Right lung (tissue), 10 donors: ENCODE measurements at places on chromosomes 6 and 20. TPM values are rescaled to one million over a fixed set of nuclear protein-coding genes. Genes with fewer than 3 reads are reported as not detected.

The TMEM170B gene
- polyA plus RNA-seq: 6.3 TPM

DNA sequence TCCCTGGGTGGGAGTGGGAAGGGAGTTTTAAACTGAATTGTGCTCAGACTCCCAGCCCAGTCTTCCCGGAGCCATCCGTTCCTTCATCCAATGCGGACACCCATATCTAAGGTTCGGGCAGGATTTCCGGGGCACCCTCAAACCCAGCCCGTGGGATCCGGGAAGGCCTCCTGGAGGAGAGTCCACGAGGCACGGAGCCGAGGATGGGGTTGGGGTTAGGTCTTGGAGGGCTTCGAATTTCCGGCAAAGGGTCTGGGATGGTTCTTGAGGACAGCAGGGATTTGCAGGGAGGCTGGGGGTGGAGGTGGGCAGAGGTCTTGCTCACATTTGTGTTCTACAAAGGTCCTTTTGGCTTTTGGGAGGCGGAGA, 49.5 kb upstream of the SLC32A1 start:
- no peak for DNase-seq

DNA sequence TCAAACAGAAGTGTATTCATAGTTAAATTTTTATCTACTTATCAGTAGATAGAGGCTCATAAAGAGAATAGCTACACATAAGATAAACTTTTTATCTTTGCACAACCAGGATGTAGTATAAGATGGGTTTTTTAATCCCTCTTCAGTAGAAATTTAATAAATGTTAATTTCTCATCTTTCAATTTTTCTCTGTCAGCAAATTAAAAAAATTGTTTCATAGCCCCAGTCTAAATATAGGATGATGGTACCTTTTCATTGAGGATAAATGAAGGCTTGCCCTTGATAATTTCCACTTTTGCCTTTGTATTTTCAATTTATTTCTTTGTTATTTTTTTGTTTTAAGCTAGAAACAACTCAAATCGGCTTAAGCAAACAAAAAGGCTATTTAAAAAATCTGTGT, 251.2 kb upstream of the NOX3 start:
- no peak for DNase-seq

DNA sequence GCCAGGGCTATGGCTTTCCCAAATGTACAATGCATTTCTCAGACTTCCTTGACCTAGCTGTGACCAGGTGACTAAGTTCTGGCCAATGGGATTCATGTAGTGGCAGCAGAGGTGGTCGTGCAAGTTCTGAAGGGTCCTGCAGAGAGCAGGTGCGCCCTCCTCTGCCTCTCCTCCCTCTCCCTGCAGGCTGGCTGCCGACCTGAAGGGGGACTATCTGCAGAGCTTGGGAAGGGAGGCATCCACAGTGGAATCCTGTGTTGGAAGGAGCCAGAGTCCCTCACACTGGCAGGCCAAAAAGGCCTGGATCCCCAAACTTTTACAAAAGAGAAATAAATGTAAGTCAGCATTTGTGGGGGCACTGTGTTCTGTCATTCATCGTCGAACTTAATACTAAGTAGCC, 66.6 kb downstream of the CDH26 start:
- no peak for DNase-seq

- DNase-seq: peak; percentile 33
Measured at GRCh38 chr6:117906958-117907600, at the start of gene SLC35F1. Gene SLC35F1 (plus strand): TSS chr6:117907264.

The POU5F1 gene
- polyA plus RNA-seq: 0.91 TPM

The RIPOR2 gene
- 5.8 TPM for polyA plus RNA-seq

The TFEB gene
- polyA plus RNA-seq: 5.7 TPM

GRCh38 chr20:4637081-4637797, 84.5 kb upstream of the PRND start:
- DNase-seq: no peak

The SNX21 gene
- polyA plus RNA-seq: 22.5 TPM

- DNase-seq: peak; percentile 49
Measured at GRCh38 chr6:127022302-127022701, 96.2 kb upstream of the RSPO3 start.

DNA sequence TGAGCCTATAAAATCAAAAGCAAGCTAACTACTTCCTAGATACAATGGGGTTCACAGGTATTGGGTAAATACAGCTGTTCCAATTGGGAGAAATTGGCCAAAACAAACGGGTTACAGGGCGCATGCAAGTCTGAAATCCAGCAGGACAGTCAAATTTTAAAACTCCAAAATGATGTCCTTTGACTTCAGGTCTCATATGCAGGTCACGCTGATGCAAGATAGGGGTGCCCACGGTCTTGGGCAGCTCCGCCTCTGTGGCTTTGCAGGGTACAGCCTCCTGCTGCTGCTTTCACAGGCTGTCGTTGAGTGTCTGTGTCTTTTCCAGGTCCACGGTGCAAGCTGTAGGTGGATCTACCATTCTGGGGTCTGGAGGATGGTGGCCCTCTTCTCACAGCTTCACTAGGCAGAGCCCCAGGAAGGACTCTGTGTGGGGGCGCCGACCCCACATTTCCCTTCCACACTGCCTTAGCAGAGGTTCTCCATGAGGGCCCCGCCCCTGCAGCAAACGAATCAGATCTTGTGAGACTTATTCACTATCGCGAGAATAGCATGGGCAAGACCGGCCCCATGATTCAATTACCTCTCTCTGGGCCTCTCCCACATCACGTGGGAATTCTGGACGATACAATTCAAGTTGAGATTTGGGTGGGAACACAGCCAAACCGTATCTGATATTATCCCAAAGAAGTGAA, 11.9 kb upstream of the SMIM29 start:
- DNase-seq: no peak

The IL20RA gene
- polyA plus RNA-seq: 2.5 TPM

GRCh38 chr6:157941101-157941863, 40.4 kb upstream of the SYNJ2 start:
- DNase-seq: no peak

DNA sequence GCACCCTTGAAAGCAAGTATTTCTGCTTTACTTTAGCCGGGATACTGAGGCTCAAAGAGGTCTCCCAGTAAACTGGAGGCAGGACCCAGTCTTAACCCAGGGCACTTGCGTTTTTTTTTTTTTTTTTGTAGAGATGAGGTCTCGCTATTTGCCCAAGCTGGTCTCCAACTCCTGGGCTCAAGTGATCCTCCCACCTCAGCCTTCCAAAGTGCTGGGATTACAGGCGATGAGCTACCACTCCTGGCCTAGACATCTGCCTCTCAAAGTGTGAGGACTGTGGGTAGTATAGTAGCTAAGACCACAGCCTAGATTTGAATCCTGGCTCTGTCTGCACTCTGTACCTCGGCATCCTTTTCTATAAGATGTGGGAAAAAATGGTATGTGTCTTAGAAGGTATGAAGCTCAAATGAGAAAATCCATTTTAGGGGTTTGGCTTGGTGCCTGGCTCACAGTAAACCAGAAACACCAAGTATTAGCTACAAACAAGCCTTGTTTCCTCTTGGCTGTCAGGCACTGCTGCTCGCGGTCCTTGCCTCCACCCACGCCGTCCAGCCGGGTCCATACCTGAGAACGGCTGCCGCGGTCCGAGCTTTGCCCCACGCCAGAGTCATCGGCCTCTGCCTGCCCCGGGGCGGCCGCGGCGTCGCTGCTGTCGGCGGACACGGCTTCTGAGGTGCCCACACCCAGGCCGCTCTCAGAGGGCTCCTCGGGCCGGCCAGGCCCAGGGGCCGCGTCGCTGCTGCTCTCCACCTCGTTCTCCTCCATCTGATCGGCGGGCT, 1.2 kb downstream of the ZNF335 start:
- DNase-seq: no peak

The GSTA2 gene
- 0.22 TPM for polyA plus RNA-seq

- no peak for DNase-seq
Measured at GRCh38 chr6:18680842-18681241, 293.7 kb downstream of the RNF144B start.

DNA sequence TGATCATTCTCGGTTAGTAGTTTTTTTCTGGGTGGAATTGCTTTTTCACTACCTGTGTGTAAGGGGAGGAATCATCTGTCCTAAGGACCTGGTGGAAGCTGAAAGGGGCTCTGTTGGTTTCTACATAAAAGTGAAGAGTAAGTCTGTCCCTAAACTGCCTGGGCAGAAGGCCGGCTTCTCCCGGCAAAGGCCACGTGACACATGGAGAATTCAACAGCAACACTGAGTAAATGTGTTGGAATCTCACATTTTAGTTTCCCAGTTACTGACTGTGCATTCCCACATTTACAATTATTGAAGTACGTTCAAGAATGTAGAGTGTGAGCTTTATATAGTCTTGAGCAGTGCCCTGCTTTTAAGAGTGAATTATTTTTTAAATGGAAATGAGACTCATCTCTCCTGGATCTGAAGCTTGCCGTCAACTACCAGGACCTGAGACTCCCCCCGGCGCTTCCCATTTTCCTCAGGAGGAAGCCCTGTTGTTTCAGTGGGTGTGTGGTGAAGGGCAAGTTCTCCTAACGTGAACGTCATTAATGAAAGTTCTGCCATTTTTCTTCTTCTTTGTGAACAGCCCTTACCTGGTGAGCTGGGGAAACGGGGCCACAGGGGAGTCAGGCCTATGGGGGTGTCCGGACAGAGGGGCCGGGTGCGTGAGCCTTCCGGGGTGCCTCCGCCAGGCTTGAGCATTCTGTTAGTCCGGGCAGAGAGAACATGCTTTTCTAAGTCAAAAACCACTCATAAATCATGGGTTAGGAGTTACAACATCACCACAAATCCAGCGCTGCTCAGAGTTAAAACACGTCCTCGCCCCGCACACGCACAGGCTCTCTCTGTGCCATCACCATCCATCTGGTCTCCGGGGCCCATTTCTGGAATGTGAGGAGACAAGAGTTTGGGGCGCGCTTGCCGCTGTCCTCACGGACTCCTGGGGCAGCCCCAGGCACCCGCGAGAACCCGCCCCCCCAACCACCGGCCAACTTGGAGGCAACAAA, 56.6 kb upstream of the SMOC2 start:
- no peak for DNase-seq

DNA sequence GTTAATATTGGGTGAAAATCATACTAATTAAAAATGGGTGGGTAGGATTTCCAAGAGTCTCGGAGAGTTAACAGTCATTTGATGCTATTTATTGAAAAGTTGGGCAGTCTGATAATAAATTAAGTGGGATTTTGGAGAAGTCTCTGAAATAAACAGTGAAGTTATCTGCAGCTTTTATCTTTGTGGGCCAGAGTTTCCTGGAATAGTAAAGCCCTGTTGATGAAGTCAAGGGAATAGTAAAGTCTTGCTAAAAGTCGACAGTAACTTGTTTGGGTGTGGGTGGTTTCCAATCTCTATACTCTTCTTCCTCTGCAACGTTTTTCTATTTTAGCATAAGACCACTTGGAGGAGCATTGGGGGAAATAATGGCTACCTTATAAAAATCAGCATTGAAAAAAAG, 493.6 kb downstream of the EPM2A start:
- no peak for DNase-seq

The LST1 gene
- polyA plus RNA-seq: 7.1 TPM

The CCM2L gene
- polyA plus RNA-seq: 16.7 TPM

The PAK5 gene
- polyA plus RNA-seq: 0.18 TPM

The FERMT1 gene
- 2.8 TPM for polyA plus RNA-seq

- no peak for DNase-seq
Measured at GRCh38 chr20:2137552-2138201, 36.0 kb downstream of the STK35 start.

GRCh38 chr20:18224968-18225568, 63.3 kb upstream of the ZNF133 start:
- peak; percentile 14 for DNase-seq

DNA sequence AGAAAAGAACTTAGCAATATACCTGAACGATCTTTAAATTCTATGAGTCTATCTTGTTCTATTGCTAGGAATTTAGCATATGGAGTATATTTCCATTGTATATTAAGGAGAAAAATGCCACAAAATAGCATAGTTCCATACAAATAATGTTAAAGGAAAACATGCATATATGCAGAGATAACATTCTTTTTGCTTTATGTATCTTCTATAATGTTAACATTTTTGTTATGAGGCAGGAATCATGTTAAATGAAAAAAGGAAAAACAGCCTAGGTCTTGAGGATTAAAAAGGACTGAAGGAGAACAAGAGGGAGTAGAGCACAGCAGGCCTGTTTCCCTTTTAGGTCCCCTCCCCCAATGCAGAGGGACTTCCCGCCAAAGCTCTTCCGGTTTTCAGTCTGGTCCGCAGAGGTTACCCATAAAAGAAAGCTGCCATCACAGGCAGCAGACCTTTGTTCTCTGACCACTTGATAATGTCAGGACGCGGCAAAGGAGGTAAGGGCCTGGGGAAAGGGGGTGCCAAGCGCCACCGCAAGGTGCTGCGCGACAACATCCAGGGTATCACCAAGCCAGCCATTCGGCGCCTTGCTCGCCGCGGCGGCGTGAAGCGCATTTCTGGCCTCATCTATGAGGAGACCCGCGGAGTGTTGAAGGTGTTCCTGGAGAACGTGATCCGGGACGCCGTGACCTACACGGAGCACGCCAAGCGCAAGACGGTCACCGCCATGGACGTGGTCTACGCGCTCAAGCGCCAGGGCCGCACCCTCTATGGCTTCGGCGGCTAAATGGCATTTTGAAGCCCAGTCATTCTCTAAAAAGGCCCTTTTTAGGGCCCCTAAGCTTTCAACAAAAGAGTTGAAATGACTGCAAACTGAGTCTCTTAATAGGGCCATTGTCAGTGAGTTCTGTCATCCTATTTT, 108.4 kb upstream of the PRSS16 start:
- peak; percentile 79 for DNase-seq

GRCh38 chr6:73704798-73705197, 8.8 kb downstream of the CD109 start:
- no peak for DNase-seq

- no peak for DNase-seq
Measured at GRCh38 chr6:156009656-156010055, 554.0 kb upstream of the NOX3 start.

The CST2 gene
- not detected for polyA plus RNA-seq

- DNase-seq: no peak
Measured at GRCh38 chr20:59932616-59933295, 681 bp downstream of the SYCP2 start.

- no peak for DNase-seq
Measured at GRCh38 chr6:106872049-106872448, 102.5 kb downstream of the CD24 start.

DNA sequence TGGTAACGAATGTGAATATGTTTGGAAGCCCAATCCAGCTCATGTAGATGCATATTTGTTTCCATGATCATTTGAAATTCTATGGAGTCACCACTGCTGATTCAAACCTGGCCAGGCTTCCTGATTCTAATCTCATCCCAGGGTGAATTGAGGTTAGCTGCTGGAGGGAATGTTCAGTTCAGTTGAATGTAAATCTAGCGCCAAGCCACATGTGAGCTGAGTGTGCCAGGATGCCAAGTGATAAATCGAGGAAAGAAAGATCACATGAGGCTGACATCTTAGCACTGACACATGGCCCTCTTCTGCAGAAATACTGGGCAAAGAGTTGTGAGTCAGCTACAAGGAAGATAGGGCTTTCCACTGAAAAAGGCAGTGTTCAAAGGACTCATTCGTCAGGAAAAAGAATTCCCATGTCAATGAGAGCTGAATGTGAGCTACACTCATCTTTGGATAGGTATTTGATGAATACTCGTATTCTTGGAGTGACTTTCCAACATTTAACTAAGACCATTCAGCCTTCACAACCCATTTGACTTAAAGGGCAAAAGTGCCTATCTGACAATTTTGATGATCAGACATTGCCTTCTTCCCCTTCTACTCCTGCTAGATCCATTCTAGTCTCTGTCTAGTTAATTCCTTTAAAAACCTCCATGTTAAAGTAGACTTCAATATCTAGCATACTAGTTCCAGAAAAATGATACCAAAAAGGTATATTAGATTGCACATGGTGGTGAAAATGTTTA, 172.1 kb downstream of the MTFR2 start:
- DNase-seq: no peak

- DNase-seq: no peak
Measured at GRCh38 chr6:106967936-106968555, 6.5 kb downstream of the CD24 start.
